ENCODE measurements at places on chromosomes 4 and X.

- peak; percentile 8 for DNase-seq
Measured at GRCh38 chr4:74682567-74683359, 111.6 kb downstream of the BTC start.

- no peak for DNase-seq
Measured at GRCh38 chr4:105474099-105474518, 247 bp upstream of the PPA2 start.

- peak; percentile 9 for DNase-seq
Measured at GRCh38 chr4:155795991-155796390, 37.2 kb downstream of the GUCY1B1 start.

GRCh38 chrX:130179579-130180215, 7.9 kb downstream of the RAB33A start:
- no peak for DNase-seq

DNA sequence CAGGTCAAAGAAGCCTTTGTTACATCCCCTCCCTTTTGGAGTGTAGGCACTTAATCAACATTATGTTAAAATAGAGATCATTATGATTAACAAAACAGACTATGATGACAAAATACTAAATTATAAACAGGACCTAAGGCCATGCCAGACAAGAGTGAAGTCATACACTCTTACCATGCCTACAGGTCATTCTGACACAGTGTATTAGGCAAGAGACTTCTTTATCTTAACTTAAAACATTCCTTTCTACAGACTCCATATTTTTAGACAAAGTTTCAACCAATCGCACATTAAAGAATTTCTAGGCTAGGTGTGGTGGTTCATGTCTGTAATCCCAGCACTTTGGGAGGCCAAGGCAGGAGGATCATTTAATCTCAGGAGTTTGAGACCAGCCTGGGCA, 128.6 kb upstream of the SLC34A2 start:
- DNase-seq, result no peak

DNA sequence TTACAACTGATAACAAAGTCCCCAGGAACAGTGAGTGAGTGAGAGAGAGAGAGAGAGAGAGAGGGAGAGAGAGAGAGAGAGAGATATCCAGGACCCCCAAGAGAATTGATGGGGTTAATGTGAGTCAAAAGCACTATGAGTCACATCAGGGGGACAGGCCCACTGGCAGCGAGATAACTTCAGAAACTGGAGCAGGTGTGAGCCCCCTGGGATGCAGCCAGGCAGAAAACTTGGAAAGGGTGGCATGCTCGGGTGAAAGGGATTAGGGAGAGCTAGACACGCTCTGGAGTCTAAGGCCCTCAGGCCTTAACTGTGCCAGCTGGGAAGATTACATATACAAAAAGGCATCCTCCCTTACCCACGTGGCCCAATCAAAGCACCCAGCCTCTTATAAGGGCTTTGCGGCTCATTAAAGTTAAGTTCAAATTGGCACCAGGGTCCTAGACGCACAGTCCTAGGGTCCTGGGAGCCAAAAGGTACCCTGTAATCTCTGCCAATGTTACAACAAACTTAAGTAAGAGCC, 841 bp downstream of the ACOT9 start:
- peak; percentile 42 for DNase-seq

GRCh38 chr4:137443031-137443800, 89.1 kb downstream of the PCDH18 start:
- no peak for DNase-seq

- no peak for DNase-seq
Measured at GRCh38 chrX:126982158-126982557, 162.6 kb downstream of the PRR32 start.

GRCh38 chrX:40418813-40419195, 162.0 kb upstream of the ATP6AP2 start:
- DNase-seq, result peak; percentile 57

DNA sequence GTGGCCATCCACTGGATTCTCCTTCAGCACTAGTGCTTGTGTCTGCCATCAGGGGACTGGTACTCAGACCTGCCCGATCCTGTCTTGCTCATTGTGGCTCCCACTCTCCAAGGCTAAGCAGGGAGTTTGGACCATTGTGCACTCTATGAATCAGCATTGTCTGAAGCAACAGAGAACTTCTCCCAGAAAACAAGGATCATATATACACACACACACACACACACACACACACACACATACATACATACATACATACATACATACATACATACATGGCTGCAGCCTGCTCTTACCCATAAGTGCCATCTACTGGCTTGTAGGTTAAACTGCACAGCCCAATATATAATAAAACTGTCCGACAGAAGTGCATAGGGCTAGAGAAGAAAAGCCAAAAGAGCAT, 345.3 kb upstream of the LCORL start:
- peak; percentile 59 for DNase-seq

DNA sequence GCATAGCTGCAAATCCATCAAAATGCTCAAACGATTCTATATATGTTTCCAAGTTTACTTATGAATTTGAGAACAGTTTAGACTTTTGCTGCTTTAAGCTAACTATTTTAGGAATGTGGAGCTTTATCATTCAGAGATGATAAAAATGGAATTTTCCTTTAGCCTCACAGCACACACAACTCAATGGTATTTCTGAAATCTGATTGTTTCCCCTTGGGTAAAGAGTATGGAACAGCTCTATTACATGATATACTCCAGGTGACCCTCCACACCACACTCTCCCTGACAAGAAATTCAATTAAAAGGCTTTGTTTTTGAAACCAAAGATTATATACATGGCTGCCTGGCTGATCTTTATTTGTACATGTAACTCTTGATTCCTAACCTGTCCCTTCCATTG, 120.0 kb downstream of the LUZP4 start:
- DNase-seq, result no peak

DNA sequence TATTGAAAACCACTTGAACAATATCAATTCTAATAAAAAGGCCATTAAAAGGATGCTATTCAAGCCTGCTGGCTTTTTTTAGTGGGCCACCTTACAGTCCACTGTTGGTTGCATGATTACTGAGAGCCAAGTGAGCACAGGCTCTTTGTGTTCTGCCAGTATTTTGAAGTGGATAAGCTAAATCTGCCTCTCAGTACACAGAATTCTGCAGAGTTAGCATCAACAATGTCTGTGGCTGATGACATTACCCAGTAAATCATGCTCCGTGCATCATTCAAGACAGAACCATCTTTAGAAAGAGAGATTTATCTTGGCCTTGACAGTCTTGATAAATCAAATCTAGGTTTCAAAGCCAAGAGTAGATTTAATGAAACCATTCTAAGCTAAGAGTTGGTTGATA, 119.0 kb upstream of the GNPDA2 start:
- DNase-seq, result no peak

DNA sequence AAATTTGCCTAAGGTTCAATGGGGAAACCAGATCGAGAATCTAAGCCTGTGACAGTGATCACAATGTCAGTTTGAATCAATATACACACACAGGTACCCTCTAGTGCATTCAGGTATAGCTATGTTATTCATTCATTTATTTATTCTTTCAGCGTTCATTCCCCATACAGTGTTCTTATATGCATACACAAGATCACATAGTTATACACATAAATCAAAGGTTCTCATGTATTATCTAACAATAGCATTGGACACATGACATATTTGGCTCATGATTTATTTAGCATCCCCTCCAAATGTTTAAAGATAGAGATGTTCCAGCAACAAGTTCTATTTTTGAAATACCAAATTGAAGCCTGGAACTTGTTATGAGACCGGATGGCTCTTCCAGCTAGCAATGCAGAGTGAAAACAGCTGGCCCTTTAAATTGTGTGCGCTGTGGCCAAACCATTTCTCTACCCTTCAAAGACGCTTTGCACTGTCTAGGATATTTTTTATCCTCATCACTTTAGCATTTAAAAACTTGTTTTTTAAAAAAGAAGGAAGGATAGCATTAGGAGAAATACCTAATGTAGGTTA, 131.0 kb downstream of the ATXN3L start:
- DNase-seq, result no peak

- DNase-seq, result peak; percentile 19
Measured at GRCh38 chrX:101357166-101357795, 8.7 kb upstream of the TIMM8A start.

Measured in NB4 (cell line).